ENCODE measurements at places on chromosomes 16 and 17. TPM values are rescaled to one million over a fixed set of nuclear protein-coding genes. Genes with fewer than 3 reads are reported as not detected.

The ITGAX gene
- total RNA-seq = not detected

The PRSS53 gene
- total RNA-seq = 9.7 TPM

DNA sequence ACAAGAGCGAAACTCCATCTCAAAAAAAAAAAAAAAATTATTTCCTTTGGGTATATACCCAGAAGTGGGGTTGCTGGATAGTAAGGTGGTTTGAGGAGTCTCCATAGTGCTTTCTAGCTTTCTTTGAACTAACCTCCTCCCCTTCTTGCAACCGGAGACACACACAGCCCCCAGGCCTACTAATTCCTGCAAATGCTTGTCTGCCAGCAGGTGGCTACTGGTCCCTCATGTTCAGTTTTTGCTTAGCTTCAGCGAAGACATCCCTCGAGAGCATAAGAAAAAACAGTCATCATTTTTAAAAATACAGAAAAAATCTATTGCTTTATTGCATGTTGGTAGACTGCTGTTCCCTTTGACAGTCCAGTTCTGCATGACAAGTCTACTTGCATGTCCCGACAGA is 439.0 kb downstream of the UTP18 start:
- DNase-seq = no peak

The ABCA10 gene
- not detected for total RNA-seq

- DNase-seq = peak; percentile 87
Observed at GRCh38 chr16:84618581-84619460, 943 bp upstream of the COTL1 start.

DNA sequence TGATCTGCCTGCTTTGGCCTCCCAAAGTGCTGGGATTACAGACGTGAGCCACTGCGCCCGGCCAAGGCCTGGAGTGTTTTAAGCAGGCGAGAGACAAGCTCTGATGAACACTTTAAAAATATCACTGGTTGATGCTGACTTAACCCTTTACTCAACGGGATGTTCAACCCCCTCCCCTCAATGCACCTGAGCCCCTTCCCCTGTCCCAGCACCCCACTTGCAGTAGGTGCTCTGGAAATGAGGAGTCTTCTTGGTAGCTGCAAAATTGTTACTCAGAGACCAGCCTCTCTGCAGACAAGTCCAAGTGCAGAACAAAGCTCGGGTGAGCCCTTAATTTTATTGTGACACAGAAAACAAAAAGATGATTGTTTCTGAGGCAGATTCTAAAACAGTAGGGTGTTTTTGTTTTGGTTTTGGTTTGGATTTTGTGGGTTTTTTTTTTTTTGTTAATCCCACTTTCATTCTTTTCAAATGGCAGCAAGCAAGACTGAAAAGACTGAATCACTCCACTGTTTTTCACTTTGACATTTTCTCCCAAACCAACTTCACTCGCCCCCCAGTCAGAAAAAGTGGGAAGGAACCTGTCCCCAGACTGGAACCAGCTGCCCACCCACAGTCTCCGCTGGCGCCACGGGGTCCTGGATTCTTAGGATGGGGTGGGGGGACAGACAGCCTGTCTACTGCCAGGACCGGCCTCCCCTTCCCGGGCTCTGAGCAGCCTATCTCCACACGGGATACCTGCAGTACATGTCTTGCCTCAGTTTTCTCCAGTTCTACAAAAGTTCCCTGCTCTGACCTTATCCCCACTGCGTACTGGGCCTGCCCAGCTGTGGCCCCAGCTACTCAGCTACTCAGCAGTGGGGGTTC is 5.2 kb upstream of the PLLP start:
- DNase-seq = peak; percentile 19

- no peak for DNase-seq
Observed at GRCh38 chr17:31492880-31493655, 101.6 kb downstream of the RAB11FIP4 start.

DNA sequence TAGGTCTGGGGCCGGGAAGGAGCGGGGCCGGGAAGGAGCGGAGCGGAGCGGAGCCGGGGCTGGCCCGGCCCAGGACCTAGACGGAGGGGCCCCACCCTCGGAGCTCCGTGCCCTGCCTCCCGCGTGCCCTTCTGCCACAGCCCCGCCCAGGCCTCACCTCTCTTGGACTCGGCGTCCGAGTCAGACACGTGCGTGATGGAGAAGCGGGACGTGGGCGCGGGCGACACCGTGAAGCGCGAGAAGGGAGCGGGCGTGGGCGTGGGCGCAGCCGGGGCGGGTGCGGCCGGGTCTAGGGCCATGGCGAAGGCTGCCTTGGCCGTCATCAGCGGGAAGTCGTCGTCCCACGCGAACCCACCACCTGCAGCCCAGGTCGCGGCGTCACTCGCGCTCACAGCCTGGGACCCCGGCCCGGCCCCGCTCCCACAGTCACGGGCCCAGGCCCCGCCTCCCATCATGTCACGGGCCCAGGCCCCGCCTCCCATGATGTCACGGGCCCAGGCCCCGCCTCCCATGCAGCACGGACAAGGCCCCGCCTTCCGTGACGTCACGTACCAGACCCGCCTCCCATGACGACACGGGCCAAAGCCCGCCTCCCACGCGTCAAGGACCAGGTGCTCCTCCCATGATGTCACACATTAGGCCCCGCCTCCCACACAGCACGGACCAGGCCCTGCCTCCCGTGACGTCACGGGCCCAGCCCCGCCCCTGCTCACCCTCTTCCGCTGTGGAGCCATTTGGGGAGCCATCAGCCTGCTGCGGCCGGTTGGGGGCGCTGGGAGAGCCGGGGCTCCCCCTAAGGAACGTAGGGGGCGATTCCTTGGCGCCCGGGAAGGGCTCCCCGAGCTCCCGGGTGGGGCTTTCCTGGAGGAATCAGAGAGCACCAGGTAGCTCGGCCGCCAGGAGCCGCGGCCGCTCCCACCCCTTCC is 45.8 kb upstream of the PVALEF start:
- DNase-seq = peak; percentile 61

DNA sequence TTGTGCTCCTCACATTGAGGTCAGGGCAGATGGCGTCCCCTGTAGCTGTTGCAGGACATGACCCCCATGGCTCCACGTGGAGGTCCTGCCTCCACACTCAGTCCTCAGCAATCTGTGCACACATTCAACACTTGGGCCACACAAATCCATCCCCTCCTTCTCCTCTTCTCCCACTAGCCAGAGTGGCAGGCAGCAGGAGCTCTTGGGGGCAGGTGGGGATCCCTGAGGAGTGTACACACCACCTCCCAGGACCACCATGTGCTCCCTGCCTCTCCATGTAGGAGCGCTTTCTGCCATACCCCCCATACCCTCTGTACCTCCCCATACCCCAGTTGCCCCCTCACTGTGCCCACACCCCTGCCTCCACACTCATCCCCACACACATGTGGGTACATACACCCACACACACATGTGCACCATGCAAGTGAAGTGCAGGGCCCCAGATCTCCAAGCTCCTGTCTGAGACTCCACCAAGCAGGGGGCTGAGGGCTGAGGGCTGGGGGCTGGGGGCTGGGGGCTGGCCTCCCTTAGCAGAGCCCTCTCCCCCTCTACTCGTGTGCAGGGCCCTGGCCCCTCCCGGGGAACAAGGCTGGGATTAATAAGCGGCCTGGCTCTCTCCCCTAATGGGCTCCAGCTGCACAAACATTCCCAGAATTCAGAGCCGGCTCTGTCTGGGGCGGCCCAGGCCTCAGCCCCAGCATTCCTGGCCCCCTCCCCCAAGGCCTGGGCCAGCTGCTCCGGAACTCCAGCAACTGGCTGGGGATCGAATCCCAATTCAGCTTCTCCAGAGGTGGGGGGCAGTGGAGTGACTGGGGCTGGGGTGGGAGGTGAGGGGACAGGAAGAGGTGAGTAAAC is 48.2 kb upstream of the MEIOC start:
- peak; percentile 77 for DNase-seq

The ADAD2 gene
- total RNA-seq = not detected

- no peak for DNase-seq
Observed at GRCh38 chr17:37769050-37769449, 24.2 kb upstream of the HNF1B start.

DNA sequence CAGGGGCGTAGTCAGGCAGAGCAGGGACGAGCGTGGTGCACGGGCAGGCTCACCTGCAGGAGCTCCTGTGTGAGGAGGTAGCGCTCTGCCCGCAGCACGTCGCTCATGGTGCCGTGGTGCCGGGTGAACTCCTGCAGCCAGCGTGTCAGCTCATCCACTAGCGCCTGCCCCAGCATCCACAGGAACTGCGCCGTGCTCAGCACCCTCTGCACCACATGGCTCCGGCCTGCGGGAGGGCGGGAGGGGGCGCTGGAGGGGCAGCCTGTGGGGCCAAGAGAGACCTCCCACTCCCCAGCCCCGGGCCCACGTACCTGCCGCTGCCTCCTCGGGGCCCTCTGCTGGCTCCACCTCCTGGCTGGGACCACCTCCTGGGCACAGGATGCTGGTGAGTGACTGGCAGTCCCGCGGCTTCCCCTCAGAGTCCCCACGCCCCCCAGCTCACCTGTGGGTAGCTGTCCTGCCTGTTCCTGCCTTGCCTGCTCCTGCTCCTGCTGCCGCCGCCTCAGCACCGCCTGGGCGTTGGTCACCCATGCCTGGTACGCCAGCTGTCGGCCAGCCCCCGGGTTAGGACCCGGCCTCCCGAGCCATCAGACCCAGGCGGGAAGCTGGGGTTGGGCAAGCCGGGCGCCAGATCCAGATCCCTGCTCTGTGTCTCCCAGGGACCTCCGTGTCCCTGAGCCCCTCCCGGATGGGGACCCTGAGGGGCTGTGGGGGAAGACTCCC is 16.6 kb downstream of the CTU2 start:
- DNase-seq = no peak

- no peak for DNase-seq
Observed at GRCh38 chr16:20870122-20870820, 29.9 kb downstream of the DCUN1D3 start.

DNA sequence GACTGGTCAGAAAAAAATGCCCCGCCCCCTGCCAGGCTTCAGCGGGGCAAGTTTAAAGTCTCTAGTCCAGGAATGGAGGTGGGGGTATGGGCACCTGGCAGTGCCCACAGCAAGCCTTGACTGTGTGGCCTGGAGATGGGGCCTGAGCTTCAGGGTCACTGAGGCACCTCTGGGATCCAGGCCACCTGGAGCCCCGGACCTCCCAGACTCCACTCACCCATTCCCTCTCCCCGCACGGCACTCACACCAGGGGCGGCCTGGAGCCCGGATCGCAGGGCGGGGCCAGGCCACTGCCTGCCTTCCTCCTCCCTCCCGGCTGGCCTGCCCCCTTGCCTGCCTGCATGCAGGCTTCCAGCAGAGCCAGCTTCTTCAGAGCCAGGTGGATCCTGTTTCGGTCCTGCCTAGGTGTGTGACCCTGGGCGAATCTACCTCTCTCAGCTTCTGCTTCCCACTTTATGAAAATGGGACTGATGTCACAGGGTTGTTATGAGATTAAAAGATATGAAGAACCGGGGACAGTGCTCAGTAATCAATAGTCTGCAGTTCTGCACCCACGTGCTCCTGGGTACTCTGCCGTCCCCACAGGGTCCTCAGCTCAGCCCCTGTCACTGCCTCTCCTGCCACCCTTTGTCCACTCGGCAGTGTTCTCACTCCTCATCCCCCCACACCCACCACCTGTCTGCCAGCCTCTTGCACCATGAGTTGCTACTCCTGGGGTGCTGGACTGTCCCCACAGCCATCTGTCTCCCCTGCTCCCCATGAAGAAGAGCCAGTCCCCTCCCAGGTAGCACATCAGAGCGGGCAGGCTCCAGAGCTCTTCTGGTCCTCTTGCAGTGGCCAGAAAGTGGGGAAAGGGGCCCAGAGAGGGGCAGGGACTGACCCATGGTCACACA is 1.2 kb upstream of the TCAP start:
- no peak for DNase-seq

The HOXB2 gene
- total RNA-seq = 59.3 TPM

The CACNA1G gene
- under 0.01 TPM for total RNA-seq

The HOXB9 gene
- 5.1 TPM for total RNA-seq
